G401 (cell line): ENCODE measurements at places on chromosomes 4 and X.

DNA sequence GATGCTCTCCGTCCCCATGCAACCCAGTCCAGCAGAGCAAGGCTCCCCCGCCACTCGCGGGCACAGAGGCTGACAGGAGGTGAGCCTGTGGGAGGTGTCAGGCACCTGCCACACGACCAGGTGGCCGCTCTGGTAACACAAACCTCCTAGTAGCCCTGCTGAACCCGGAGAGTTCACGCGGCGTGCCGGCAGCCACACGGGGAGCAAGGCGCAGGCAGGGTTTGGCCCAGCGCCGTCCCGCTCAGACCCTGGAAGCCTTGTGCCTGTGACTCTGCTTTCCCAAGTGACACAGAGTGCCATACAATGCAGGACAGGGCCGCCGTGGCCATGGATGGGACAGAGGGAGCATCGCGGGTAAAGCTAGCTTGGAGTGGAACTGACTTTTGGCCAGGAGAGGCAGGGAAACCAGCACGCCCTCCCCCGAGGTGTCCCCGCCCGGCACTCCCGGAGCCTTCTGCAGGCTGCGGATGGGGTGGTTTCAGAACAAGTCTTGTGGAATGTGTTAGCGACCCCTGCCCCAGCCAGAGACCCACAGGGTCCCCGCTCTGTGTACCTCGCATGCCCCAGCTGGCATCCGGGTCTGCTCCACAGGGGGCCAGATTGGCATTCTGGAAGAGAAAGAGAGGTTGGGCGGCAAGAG is 44.7 kb upstream of the AFAP1 start:
- DNase-seq = peak; percentile 62

- peak; percentile 59 for DNase-seq
These were observed 32.9 kb downstream of the HTT-AS start for GRCh38 chr4:3041192-3042142.

GRCh38 chrX:87571964-87572363 is 54.4 kb downstream of the KLHL4 start:
- DNase-seq = no peak

- no peak for DNase-seq
These were observed 237.7 kb upstream of the TLL1 start for GRCh38 chr4:165635381-165635780.

DNA sequence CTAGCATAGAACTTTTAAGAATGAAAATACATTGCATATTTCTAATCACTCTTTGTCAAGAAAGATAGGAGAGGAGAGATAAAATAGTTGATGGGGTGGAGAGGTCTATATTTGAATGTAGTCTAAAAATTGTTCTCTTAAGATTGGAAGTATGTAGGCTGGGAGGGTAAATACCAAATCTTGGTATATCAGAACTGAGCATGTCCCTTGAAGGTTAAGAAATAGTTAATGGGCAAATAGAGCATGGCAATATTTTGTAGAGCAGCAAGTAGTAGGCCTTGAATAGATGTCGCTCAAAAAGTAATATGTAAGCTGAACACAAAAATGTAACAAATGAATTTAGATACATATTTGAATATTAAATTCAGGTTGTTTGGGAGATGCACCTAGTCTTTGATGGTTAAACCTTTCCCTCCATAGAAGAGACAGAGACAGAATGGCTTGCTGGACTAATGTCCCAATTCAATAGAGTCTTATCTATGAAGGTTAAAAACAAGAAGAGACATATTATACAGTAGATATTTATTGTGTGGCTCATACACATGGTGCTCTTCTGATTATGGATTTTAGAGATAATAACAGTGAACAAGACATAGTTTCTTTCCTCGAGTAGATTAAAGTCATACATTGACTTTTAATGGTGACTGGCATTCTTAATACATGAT is 12.5 kb downstream of the ALB start:
- DNase-seq = no peak

- no peak for DNase-seq
These were observed 3.4 kb downstream of the YTHDC1 start for GRCh38 chr4:68346461-68346860.

DNA sequence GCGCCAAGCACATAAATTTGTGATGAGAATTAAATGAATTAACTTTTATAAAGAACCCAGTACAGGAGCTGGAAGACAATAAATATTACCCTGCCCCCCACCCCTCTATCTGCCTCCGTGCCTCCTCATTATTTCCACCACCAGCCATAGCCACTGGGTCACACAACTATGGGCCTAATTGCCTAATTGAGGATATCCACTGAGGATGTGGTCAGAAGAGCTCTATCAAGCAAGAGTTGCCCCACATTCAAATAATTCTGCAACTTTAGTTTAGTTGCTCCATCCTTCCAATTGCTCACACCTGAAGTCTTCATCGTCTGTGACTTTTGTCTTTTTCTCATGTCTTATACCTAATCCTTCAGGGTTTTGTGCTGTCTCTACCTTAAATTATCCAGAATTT is 9.5 kb upstream of the CXCL8 start:
- no peak for DNase-seq

DNA sequence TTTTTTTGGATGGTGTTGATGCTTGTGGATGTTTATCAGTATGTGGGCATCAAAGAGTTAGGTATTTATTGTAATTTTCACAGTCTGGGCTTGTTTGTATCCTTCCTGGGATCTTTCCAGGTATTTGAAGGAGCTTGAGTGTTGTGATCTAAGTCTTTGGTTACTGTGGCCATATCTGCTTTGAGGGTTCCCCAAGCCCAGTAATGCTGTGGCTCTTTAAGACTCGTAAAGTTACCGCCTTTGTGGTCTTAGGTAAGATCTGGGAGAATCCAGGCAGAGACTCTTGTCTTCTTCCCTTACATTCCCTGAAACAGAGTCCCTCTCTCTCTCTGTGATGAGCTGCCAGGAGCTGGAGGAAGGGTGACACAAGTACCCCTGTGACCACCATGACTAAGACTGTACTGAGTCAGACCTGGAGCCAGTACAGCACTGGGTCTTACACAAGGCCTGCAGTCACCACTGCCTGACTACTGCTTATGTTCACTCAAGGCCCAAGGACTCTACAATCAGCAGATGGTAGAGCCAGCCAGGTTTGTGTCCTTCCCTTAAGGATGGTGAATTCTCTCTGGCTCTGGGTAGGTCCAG is 62.2 kb downstream of the FMR1NB start:
- DNase-seq = no peak

DNA sequence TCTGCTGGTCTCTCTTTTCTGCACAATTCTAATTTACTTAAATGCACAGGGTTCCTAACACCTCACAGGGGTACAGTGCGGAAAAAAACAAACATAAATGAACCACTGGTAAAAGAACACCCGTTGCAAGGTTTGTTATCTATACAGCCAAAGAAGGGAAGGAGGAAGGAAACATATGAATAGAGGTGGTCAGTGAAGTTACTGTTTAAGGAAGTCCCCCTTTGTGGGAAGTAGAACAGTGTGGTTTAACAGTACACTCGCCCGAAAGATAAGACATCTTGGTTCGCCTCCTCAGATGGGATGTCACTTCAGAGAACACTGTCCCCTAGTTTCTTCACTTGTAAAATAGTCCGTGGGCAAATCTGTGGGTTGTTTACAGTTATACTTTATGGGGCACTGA is 57.5 kb downstream of the TEC start:
- DNase-seq = no peak

- DNase-seq = no peak
These were observed 20.2 kb downstream of the GYG2 start for GRCh38 chrX:2848871-2849301.

DNA sequence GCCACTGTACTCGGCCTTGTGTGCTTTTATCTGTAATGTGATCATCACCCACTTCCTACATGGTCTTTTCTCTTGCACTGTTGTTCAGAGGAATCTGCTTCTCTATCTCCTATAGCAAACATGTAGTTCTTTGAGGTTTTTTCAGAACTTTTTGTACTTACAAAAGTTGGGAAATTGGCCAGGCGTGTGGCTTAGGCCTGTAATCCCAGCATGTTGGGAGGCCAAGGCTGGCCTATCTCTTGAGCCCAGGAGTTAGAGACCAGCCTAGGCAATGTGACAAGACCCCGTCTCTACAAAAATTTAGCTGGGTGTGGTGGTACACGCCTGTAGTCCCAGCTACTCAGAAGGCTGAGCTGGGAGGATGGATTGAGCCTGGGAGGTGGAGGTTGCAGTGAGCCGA is 30.4 kb downstream of the TAF1 start:
- no peak for DNase-seq

DNA sequence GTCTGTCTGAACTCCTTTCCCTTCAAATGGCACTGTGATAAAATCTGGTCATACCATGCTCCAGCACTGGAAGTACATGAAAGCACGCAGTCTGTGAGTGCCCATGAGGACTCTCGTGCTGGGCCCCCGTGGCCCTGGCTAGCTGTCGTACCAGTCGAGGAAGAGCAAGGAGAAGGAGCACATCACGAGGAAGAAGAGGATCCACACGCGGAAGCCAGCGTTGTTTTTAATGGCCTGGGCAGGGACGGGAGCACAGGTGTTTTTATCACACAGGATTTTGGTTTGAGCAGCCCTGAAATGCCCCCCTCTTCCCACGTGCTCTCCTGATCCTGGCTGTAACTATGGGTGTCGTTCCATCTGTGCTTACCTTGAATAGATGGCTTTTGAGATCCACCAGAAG is 33.0 kb downstream of the NSG1 start:
- DNase-seq = no peak

DNA sequence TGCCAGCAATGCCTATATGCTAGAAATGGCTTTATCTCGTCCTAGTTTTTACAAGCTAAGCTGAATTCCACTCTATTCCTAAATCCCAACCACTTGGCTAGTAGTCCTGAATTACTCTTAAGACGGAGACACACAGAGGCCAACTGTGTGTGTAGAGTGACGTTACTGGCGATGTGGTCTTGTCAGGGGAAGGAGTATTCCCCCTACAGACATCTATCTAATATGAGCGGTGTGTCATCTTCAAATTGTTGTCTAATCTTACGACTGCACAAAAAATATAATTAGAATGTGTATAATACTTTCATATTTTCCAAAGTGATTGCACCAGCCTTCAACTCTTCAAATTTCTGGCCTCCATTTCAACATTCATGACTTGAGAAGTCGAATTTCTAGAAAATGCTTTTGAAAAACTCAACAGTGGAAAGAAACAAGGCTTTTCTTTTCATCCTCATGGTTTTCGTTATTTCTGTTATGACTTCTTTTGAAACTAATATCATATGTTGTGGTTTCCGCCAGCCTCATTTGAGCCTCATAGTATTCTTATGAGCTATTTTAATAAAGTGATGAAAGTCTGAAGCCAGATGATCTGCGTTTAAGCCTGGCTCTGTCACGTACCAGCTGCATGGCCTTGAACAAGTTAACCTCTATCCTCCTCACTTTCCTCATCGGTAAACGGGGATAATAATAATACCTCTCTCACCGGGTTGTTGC is 132.3 kb downstream of the SOWAHB start:
- no peak for DNase-seq

DNA sequence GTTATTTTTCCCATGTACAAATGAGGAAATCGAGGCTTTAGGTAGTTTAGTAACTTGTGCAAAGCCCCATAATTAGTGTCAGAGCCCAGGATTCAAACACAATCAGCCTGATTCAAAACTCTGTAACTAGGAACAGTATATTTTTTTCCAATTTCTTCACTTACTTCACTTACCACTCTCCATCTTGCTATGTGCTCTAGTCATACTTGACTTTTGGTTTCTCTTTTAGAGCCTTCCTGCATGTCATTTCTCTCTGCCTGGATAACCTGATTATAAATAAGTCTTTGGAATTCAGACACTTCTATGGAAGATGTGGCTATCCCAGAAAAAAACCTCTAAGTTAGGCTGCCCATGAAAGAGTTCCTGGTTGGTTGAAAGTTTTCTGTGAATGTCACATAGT is 22.2 kb downstream of the SATL1 start:
- no peak for DNase-seq

GRCh38 chrX:153319295-153320046 is 2.1 kb downstream of the PNMA6F start:
- DNase-seq = no peak

DNA sequence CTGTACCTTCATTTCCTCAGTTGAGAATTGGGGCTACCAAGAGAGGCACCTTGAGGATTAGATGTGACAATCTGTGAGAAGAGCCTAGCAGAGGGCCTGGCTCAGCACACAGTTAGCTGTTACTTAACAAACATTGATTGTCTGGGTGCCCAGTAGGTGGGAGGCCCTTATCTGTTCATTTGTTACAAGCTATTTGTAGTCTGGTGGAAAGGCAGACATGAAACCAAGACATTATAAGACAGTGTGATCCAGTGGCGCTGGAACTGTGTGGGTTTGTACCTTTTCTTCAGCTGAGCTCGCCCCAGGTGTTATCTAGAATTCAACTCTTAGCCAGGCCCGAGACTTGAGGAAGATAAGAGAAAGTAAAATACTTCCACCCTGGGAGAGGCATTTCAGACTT is 16.9 kb downstream of the AKAP4 start:
- DNase-seq = no peak

DNA sequence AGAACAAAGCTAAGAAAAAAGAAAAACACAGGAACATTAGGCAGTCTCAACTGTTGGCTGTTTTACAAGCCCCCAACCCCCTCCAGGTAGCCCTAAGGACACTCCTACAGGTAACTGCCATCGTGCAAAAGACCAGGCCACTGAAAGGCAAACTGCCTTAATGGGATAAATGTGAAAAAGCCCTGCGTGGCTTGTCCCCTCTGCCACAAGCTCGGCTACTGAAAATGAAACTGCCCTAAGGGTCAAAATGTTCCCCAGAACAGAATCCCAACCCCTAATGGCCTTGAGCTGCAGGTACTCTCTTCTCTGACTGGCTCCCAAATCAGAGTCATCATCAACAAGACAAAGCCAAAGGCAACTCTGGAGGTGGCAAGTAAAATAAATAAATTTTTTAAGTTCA is 84.8 kb downstream of the MSN start:
- DNase-seq = no peak

DNA sequence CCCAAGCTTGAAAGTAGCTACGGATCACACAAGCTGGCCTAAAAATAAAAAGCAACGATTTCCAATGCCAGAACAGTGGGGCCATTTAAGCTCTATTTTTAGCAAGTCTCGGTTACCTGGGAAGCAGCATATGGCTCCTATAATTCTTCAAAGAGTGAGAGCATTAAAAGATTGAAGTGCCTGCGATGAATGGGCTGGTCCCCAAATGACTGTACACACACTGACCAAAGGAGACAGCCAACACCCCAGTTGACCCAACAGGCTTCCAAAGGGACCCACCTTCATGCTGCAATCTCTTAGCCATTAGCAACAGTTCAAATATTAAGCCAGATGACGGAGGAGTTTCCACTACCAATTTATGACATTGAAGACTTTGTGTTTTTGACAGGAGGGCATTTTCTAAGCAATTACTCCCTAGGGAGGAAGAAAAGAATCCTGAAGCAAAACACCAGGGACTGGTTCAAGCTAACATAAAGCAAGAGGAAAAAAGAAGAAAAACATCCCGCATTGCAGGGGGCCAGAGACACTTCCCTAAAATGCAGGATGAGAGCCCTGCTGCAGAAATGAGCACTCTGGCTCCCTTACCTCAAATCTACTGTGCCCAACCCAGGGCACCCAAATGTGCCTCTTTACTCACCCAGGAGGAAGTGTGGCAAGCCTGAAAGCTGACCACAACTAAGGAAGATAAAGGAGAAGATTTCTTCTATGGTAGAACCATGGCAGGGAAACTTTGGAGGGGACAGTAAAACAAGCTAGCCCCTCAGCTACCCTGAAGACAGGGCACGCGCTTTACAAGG is 21.6 kb downstream of the SH3KBP1 start:
- peak; percentile 1 for DNase-seq
